Naive thymus-derived CD4-positive, alpha-beta T cell (primary cell): ENCODE measurements at places on chromosomes 11 and 22. TPM values are rescaled to one million over a fixed set of nuclear protein-coding genes. Genes with fewer than 3 reads are reported as not detected.

- no peak for DNase-seq
Measured at GRCh38 chr11:46105926-46106325, 15.3 kb downstream of the PHF21A start.

Gene RAG2
- not detected for polyA plus RNA-seq

DNA sequence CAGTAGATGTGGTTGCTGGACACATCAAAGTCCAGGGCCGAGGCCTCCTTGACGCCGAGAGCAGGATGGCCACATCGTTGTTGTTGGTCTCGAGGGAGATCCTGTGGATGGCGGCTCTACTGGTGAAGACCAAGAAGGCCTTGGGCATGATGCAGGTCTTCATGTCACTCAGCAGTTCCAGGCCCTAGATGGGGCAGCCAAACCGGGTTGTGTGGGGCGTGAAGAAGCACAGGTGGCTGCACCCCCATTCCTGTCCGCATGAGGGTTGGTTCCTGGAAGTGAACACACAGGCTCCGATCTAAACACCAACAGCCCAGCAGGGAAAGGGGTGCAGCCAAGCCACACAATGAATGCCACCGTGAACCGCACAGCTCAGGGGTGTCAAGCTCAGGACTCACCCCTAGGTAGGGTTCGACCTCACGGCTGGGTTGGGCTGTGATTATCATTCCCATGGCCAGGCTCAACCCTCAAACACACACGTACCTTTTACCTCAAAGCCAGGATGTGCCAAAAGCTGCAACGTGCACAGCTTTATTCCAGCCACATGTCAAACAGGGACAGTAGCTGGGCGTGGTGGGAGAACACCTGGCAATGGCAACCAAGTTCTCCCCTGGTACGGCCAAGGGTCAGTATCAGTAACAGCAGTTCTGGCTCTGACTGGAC, 132.3 kb downstream of the CRYBB2 start:
- no peak for DNase-seq

Gene BACE1-AS
- polyA plus RNA-seq, result 1.5 TPM

Gene CEP164
- polyA plus RNA-seq, result 24.9 TPM

GRCh38 chr11:96051820-96052219, 127.9 kb upstream of the MTMR2 start:
- DNase-seq, result no peak

Gene MUC5AC
- not detected for polyA plus RNA-seq

DNA sequence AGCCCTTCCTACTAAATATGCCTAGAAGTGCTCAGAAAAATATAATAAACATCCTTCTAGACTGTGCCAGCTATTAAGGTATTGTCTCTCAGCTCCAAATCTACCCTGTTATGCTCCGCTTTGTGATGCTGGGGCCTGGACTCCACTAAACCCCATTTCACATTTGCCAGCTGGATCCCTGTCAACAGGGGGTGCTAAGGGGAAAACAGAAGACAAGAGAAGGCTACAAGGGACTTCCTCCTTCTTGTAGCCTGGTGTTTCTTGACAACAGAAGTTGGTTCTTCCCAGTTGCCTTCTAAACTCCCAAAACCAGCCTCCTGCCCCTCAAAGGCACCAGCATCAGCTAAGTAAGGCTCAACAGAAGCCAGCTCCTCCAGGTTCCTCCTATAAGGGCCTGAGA, 5.2 kb downstream of the NUMA1 start:
- DNase-seq, result no peak

DNA sequence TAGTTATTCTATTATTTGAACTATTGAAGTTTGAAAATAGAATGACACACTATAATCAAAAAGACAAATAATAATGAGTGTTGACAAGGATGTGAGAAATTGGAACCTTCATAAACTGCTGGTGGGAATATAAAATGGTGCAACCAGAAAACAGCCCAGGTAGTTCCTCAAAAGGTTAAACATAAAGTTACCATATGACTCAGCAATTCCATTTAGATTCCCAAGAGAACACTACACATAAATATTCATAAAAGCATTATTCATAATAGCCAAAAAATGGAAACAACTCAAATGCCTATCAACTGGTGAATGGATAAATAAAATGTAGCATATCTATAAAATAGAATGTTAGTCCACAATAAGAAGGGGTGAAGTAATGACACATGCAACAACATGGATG, 21.7 kb downstream of the CCDC73 start:
- DNase-seq, result no peak

Gene TRPC6
- polyA plus RNA-seq, result not detected

GRCh38 chr11:46641639-46642038, 24.3 kb downstream of the ATG13 start:
- DNase-seq, result no peak

GRCh38 chr11:113023228-113023627, 62.0 kb downstream of the NCAM1 start:
- no peak for DNase-seq

- DNase-seq, result no peak
Measured at GRCh38 chr11:114259124-114259526, 37.1 kb upstream of the NNMT start.

DNA sequence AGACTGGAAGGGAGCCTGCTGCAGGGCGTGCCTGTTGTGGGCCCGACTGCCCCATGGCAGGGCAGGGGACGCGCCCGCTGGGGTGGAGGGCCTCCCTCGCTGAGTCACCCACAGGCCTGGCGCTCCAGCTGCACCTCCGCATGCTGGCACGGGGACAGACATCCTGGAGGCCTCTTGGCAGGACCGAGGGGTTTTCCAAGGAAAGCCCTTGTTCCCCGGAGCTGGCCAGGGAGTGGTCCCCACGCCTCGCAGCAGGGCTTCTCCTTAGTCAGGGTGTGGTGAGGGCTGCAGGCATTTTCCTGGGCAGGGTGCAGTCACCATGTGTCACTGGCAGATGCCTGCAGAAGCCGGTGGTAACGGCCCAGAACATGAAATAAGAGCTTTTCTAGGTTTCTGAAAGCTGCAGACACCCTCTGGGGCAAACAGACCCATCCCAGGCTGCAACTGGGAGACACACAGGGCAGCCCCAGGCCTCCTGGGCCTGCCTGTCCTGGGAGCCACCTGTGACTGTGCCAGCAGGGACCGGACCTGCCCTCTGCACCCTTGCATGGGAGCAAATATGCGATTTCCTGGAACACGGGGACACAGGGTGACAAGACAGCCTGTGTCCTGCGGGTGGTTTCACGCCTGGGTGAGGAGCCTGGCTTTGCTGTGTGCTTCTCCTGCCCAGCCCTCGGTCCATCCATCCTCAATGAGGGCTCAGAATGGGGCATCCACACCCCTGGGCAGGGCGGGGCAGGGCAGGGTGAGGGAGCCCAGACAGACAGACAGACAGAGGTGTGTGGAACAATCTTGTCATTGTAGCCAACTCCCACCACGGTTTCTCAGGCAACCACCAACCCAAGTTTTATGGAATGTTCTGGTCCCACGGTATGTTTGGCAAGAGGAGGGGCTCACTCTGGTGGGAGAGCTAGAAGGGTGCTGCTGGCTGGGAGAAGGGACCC, 43.2 kb upstream of the FADD start:
- DNase-seq, result no peak
